ENCODE measurements at places on chromosomes 4 and X.

GRCh38 chr4:120877021-120877420, 45.5 kb downstream of the PRDM5 start:
- no peak for DNase-seq

GRCh38 chr4:157896726-157897125, 276.1 kb downstream of the GASK1B start:
- no peak for DNase-seq

- no peak for DNase-seq
Measured at GRCh38 chr4:10629394-10629793, 55.2 kb downstream of the CLNK start.

GRCh38 chrX:9566150-9566621, 101.3 kb downstream of the TBL1X start:
- no peak for DNase-seq

- DNase-seq, result no peak
Measured at GRCh38 chr4:109589119-109589518, 29.1 kb downstream of the MCUB start.

- DNase-seq, result no peak
Measured at GRCh38 chr4:81180916-81181315, 34.1 kb downstream of the PRKG2 start.

- DNase-seq, result no peak
Measured at GRCh38 chr4:170247596-170247995, 157.8 kb upstream of the AADAT start.

DNA sequence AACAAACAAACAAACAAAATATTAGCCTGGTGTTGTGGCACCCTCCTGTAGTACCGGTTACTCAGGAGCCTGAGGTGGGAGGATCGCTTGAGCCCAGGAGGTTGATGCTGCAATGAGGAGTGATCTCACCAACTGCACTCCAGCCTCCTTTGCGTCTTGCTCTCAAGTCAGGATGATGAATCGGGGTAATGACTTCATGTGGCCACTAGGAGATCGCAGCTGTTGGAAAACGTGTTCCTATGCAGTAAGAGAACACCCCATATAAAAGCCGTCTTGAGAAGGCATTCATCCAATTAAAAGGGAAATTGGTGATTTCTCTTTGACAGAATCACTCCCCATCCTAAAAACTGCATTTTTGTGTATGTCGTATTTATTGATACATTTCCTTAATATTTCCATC, 6.9 kb downstream of the CCNB3 start:
- DNase-seq, result no peak

DNA sequence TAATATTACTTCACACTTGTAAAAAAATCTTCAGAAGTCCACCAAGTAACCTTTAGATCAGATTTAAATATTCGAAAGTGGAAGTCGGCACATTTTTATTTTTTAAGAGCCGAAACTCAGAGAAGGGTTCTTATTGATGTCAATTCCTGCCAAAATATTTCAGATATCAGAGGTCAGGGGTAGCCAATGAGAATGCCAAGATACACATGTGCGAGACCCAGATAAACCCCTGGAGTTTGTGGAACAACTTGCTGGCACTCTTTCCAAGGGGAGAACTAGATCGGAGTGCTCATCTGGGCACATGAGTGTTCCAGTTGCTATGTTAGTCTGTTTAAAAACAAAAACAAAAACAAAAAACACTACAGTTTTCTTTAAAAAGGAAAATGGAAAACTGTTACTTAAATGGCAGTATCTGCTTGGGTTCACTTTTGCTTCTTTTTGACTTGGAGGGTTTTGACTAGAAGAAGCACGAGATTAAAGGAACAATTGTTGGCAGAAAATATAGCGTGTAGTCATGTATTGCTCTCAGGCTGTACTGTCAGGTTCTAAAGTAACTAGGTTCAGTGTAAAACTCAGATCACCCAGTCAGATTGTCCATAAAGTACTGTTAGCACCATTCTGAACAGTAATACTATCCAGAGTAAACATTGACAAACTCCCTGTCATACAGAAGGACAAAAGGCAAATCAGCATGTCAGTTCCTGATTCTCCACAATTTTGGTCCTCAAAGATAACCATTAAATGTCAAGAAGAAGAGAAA, 188.0 kb upstream of the PACRGL start:
- no peak for DNase-seq
